ENCODE measurements at places on chromosomes 6 and 20. TPM values are rescaled to one million over a fixed set of nuclear protein-coding genes. Genes with fewer than 3 reads are reported as not detected.

The MUC21 gene
- total RNA-seq: not detected

The PRDM13 gene
- not detected for total RNA-seq

GRCh38 chr20:14751191-14751590 lies 413.8 kb upstream of the FLRT3 start:
- no peak for DNase-seq

GRCh38 chr6:128491610-128492206 lies 28.7 kb downstream of the PTPRK start:
- no peak for DNase-seq

GRCh38 chr20:45017857-45018256 lies 51.5 kb downstream of the STK4 start:
- DNase-seq: no peak

The OR2B6 gene
- total RNA-seq: not detected

The SYNJ2 gene
- total RNA-seq: 15.7 TPM

The MYLK4 gene
- 1.9 TPM for total RNA-seq

The SPEF1 gene
- not detected for total RNA-seq

- no peak for DNase-seq
These were observed 279.6 kb upstream of the PRDM1 start for GRCh38 chr6:105806486-105806920.

DNA sequence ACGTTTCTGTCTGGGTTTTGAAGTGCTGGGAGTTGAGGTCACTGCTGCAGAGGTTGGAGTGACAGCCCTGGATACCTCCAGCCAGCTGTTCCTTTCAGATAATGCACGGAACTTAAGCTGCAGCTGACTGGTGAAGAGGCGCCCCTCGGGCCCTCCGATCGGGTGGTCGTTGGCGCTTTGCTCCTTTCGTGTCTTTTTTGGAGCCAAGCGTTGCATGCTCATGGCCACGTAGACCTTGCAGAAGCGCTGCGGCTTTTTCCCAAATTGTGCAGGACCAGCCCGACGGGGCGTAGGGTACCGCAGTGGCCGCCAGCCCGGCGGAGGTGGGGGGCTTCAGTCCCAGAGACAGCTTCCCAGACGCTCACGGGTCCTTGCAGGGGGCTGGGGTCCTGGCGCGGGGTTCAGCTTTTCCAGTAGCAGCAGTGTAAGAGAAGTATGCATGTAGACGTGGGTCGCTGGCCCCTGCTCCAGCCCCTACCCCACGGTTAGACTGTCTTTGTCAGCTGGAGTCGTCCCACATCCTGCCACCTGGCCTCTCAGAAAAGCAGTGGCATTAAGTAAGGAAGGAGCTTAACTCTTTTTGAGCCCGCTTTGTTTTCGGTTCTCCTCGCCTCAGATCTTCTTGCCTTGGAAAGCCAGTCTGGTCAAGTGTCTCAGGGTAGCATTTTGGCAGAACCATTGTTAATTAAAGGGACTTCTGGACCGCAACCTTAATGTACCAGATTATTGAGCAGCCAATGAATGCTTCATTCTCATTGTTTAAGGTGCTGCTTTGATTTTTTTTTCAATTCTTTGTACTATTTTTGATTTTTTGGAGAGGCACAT lies 838 bp downstream of the TNFAIP3 start:
- DNase-seq: no peak

DNA sequence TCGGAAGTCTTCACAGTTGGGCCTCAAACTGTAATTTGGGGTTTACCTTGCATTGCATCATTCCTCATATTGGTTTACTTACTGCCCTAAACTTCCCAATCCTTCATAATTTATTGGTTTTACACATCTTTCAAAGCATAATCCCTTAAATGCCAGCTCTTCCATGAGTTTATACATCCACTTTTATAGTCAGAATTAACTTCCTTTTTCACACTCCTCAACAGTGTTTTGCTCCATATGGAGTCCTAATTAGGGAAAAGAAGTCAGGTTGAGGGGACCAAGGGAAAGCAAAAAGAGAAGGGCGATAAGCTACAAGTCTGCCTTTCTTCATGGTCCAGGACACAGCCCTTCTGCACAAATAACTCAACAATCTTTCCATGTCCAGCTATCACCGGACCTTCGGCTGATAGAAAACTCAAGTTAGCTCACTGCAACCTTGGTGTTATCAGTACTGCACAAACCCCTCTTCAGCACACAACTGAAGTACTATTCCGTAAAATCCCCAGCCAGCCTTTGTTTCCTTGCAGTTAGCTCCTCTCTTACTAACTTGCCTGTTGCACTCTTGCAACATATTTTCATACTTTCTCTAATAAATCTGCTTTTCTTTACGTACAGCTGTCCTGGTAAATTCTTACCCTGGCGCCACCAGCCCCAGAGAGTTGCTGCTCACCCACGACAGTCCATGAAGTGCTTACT lies 2.0 kb downstream of the EEF1E1 start:
- DNase-seq: no peak

DNA sequence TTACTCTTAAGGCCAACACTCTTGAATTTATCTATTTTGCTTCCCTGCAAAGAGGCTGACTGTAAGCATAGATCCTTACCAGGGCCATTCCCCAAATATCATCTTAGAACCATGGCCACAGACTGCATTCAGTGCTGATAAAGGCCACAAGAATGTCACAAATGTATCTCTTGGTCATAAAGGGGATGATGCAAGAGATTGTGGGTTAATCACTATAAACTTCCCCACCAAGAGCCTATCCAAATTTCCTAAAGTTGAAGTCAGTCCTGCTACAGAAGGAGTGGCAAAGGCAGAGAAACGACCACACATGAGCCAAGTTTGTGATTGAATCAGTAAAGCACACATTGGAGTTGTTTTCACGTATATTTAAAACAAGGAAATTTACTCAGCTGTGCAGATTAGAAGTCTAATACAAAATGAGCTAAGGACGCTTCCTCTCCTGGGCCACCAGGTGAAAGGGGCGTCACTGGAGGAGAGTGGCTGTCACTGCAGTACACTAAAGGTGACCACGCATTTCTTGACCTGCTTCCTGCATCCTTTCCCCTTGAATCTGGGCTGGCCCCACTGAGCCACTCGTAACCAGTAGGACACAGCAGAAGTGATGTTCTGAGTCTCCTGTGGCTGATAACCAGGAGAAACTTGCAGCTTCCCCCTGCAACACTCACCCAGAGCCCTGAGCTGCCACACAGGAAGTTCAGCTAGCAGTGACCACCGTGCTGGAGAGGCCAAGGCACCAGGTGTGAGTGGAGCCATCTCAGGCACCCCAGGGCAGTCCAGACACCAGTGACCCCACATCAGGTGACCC lies 181.9 kb downstream of the SYNDIG1 start:
- no peak for DNase-seq

The PTPRK gene
- 29.1 TPM for total RNA-seq

The PRSS16 gene
- total RNA-seq: 0.80 TPM

DNA sequence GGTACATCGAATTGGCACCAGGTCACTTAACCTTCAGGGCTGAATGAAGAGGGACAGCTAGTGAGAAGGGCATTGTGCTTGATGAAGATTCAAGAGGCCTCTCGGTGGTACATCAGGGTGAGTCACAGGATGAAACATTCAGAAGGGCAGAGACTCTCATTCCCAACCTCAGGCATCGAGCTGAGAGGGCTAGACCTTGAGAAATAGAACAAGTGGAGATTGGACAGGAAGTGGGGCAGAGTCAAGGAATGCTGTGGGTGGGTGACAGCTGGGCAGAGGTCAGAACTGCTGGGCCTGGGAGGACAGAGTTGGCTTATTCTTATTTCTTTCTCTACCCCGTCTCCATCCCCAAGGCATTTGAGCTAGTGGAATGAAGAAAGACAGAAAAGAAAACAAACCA lies 126.0 kb downstream of the SCML4 start:
- no peak for DNase-seq

The SIGLEC1 gene
- 6.9 TPM for total RNA-seq

The SLC22A7 gene
- not detected for total RNA-seq

GRCh38 chr6:134908906-134909516 lies 40.9 kb downstream of the ALDH8A1 start:
- DNase-seq: no peak

The HSPA12B gene
- total RNA-seq: 9.3 TPM

The TBX18 gene
- 8.8 TPM for total RNA-seq

The DUSP15 gene
- 2.1 TPM for total RNA-seq

The FNDC11 gene
- 0.33 TPM for total RNA-seq
